ENCODE measurements at places on chromosomes 4 and X.
A peak's percentile ranks its signal among the peaks of the same experiment; 100 is the strongest.

GRCh38 chr4:111991163-111991562 lies 154.1 kb upstream of the FAM241A start:
- DNase-seq: no peak

DNA sequence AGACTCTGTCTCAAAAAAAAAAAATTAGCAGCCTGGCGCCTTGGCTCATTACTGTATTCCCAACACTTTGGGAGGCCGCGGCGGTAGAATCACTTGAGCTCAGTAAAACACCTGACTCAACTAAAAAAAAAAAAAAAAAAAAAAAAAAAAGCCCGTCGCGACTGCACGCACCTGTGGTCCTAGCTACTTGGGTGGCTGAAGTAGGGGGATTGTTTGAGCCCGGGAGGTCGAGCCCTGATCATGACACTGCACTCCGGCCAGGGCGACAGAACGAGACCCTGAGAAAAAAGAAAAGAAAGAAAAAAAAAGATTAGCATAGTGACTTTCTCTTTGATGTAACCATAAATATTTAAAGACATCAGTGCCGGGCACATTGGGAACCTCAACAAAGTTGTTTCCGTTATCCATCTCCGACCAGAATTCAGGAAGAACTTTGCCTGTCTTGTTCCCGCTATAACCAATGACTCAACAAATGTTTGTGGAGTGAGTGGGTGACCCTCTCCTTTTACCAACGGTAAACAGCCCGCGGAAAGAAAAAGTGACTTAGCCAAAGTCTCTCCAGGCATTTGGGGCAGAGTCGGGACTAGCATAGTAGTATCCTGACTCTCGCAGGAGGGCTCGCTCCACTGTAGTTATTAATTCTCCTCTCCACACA lies 553 bp upstream of the MED28 start:
- DNase-seq: peak; percentile 2

GRCh38 chrX:118536687-118537461 lies 41.3 kb downstream of the DOCK11 start:
- no peak for DNase-seq

DNA sequence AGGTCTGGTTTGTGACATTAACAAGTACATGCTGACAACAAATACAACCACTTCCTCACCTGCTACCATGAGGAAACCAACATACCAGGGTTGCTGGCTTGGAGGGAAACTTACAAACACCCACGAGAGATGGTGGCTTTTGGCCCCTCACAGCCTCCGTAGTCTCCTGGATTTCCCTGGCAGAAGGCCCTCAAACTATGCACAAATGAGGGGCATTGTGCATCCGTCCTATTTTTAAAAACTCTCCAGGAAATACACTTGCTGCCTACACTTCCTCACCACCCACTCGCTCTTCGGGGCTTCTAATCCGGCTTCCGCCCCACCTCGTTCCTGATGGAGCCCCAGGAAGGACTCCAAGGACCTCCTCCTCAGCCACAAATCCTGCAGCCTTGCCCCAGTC lies 355.0 kb upstream of the GATB start:
- no peak for DNase-seq

DNA sequence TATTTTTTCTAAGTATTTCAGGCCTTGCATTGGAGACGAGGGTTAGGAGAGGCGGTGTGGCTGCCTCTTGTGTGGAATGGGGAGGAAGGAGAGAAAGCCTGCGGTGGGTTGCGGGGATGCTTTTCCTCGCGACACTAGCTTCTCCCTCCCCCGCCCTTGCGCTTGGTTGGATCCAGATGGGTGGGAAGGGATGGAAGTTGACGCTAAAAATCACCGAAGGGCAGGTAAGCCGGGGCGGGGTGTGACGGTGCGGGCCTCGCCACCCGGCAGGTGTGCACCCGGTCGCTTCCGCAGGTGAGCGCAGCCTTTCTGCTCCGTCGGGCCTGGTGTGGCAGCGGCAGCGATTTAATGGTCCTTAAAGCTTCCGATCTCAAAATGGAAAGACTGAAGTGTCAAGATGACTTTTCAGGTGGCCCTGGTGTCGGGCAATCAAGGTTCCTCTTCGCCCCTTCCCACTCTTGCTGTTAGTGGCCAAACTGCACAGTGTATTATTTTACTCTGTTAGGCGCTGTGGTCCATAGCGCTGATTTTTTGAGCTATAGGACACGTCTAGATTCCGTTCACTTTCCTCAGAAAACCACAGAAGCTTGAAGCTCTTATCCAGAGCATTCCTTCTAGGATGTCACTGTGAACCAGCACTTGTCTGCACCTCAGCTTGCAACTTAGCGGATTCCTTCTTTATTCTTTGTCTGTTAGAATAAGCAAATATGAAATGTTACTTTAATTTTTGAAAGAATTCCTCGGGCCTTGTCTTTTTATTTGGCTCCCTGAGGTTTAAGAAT lies 765 bp downstream of the ENOPH1 start:
- no peak for DNase-seq

GRCh38 chr4:52103319-52103718 lies 52.2 kb downstream of the SPATA18 start:
- no peak for DNase-seq

DNA sequence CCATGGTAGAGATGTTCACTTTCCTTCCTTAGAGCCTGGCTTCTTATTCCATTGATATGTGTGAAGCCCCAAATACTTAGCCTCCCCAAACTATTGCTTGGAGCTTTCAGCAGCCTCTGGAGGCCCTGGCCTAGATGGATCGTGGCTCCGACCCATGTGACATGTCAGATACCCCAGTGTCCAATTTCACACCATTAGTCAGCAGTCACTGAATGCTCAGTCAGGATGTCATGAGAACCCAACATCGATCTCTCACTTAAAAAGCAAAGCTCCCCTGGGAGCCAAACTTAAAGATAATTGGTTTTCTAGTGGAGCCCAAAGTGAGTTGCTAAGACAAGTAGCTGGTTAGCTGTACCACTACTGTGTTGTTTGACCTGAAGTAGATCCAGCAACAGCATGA lies 41.6 kb upstream of the IGSF1 start:
- DNase-seq: no peak

DNA sequence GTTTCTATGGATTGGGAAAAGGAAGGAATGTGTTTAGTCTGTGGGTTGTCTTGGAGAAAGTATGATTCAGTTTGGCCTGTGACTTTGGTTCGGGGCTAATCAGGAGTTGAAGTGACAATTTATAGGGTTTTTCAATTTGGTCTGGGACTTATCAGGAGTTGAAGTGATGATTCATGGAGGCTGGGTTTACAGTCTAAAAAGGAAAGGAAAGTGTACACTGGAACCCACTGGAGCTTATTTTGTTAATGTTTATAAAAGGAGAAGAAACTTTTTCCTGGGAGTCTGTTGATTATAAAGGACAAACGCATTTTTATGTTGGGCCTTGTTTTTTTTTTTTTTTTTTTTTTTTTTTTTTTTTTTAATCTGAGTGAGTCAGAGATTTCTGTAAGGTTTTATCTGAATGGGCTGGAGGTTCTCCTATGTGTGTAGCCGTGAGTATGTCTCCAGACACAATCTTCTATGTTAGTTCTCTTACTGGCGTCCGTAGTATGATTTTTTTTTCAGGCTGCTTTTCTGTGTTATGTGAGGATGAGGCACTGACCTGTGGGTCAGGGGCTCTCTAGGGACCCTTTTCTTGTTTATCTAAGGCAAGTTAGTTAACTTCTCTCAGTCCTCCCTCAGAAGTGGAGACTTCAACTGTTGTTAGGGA lies 33.0 kb upstream of the RAB9B start:
- DNase-seq: no peak

DNA sequence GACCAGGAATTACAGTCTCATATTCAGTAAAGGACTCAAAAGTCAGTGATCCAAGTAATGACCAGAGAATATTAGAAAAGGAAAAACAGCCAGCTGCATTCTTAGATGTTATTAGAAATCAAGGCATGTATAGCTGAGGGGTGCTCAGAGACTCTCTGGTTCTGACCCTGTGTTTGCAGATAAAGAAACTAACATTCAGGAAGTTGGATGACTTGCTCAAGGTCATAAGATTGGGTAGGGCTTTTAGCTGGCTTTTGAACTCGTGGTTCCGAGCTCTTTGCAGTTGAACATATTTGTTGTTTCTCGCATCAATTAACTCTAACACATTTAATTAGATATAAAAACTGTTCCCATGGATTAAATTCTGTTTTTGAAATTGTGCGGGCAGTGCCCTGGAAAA lies 62.5 kb upstream of the ENPP6 start:
- no peak for DNase-seq

DNA sequence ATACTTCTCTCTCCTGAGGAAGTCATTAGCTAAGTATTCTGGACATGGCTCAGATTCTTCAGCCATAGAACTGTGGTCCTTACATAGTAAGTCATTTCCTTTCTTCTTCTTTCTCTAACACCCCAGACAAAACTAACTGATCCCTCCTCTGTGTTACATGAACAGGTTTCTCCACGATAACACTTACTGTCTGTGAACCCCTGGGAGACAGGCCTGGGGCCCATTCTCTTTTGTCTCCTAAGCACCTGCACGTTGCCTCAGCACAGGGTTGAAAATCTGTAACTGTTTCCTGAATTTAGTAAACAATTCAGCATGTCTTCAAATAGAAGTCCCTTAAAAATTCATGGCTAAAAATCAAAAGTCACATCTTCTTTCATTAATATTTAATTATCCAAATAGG lies 24.7 kb downstream of the APBB2 start:
- no peak for DNase-seq

DNA sequence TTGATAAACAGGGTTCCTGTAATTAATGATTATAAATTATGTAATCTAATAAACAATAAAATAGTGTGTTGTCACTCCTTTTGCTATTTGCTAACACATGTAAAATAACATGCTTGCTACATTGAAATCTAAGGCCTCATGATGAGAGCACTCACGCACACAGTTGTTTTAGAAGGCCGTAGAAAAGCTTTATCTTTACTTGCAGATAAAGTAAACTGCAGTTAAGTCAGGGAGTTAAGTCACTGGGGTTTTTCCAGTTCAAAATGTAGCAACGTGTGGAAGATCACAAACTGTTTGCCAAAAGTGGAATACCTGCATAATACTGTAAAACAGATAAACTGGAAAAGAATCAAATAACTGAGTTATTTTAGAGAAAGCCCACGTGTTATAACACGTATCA lies 187.3 kb upstream of the PACRGL start:
- no peak for DNase-seq

DNA sequence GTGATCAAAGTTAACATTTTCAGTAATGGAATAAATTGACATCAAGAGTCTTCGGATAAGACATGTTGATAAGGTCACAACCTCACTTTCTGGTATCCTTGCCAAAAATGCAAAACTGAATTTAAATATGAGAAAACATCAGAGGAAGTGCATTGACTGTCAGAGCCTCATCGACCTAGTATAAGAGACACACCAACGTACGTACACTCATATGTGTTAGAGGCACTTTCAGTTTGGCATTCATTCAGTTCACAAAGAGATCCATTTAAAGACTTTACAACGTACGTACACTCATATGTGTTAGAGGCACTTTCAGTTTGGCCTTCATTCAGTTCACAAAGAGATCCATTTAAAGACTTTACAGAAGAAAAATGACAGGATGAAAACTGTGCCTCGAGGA lies 280.3 kb downstream of the INPP4B start:
- DNase-seq: no peak

DNA sequence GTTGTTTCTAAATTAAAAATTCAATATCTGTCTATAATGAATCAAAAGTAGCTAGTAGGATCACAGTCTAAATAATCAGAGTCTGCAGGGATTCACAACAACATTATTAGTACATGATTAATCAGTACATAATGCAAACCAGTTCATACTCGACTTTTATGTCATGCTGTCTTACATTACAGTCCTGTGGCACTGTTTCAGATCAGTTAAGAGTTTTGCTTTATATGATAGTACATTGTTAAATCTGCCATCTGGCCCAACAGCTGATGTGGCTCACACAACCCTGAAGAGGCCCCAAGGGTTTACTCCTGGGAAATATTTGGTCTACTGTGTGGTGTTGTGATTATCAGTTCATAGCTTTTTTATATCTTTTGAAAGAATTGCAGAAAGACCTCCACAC lies 247.1 kb upstream of the ETNPPL start:
- no peak for DNase-seq

DNA sequence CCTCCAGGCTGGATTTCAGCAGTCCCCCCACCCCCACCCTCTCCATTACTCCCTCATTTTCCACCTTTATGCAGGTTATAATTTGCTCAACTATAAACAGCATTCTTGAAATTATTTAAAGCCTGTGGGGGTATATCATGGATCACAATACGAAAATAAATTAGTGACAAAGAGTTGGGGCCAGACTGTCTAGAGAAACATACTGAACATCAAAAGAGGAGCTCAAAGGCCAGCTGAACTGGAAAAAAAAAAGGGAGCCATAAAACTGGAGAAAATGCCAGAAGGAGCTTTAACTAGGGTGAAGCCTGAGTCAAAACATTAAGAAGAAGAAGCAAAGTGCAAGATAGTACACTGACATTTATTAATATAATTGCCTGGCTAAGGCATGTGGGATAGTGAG lies 137.8 kb downstream of the ANTXR2 start:
- DNase-seq: no peak

DNA sequence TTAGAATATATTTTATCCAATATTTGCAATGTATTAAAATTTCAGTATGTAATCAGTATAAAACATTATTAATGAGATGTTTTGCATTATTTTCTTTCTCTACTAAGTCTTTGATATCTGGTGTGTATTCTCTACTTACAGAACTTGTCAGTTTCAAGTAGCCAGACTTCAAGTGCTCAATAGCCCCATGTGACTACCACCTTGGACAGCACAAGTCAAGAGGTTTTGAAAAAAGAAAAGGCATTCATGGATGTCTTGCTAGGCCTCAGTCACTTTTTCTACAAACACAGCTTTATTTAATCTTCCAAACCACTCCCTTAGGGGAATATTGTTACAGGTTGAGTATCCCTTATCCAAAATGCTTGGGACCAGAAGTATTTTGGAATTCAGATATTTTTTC lies 189.4 kb downstream of the QDPR start:
- DNase-seq: no peak

GRCh38 chr4:176271749-176272148 lies 2.7 kb upstream of the ASB5 start:
- no peak for DNase-seq

DNA sequence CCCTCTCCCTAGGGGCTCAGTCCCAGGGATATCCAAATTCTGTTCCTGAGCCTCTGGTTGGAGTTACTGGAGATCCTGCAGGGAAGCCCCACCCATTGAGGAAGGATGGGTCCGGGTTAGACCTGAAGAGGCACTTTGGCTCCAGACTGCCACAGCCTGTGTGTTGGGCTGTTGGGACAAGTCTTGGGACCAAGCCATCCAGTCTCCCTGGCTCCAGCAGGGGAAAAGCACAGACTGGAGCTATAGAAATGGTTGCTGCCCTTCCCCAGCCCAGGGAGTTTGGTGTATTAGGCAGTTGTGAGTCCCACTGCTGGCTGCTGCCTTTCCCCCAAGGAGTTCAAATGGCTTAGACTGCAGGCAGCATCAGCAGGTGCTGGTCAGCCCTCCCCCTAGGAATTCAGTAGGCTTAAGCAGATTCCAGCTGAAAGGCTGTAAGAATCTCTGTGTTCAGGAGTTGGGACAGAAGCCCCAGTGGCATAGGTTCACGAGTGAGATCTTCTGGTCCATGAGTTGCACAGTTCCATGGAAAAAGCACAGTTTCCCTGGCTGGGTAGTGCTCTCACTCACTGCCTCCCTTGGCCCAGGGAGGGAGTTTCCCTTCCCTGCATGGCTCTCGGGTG lies 344.0 kb upstream of the EPHA5 start:
- peak; percentile 30 for DNase-seq

GRCh38 chrX:1599791-1600405 lies 8.5 kb downstream of the AKAP17A start:
- no peak for DNase-seq
